ENCODE measurements at places on chromosomes 16 and 17.

GRCh38 chr17:58383892-58384462 is 32.0 kb upstream of the SUPT4H1 start:
- no peak for DNase-seq

DNA sequence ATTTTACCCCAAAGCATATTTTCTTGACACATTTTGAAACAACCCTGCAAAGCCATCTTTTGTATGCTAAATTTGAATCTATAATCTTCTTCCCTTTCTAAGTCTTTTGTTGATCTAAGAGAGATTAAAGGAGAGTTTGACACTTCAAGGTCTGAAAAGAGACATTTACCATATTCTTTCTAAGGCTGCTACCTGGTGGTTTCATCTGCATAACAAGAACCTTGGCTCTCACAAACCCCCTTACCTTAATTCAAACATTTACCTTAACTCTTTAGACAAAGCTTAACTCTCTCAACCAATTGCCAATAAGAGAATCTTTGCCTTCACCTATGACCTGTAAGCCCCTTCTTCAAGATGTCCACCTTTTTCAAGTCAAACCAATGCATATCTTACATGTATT is 1143.6 kb downstream of the CDH11 start:
- no peak for DNase-seq

DNA sequence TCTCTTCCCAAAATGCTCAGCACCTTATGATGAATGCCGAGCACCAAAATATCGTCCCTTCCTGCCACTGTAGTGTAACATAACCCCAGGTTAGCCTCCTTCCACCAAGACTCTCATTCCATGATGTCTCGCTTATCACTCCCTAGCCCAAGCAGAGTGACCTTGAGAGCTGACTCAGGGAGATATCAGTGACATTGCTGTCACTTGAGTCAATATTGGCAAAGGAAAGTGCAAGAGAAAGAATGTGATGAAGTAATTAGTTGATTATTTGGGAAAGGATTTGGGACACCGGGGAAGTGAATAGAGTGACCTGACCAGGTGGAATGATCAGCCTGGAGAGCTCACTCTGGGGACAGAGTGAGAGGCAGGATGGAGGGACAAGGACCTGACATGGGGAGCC is 2.6 kb upstream of the ANKFN1 start:
- no peak for DNase-seq

DNA sequence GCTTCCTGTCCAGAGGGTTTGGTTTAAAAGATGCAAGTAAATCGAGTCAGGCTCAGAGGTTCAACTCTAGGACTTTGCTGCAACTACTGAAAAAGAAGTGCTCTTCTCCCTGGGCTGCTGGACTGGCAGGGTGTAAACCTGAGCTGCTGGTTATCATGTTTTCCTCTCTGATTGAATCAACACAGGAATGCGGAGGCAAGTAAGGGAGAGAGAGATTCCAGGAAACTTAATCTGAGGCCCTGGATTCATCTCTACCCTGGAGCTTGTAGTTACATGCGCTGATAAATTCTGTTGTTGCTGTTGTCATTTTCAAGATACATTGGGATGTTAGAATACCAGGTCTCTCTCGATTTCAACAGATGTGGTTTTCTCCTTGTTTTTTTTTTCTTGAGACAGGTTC is 8.2 kb upstream of the HS3ST3A1 start:
- no peak for DNase-seq

- DNase-seq = peak; percentile 91
Observed at GRCh38 chr16:2603165-2604015, 65.6 kb downstream of the PDPK1 start.

DNA sequence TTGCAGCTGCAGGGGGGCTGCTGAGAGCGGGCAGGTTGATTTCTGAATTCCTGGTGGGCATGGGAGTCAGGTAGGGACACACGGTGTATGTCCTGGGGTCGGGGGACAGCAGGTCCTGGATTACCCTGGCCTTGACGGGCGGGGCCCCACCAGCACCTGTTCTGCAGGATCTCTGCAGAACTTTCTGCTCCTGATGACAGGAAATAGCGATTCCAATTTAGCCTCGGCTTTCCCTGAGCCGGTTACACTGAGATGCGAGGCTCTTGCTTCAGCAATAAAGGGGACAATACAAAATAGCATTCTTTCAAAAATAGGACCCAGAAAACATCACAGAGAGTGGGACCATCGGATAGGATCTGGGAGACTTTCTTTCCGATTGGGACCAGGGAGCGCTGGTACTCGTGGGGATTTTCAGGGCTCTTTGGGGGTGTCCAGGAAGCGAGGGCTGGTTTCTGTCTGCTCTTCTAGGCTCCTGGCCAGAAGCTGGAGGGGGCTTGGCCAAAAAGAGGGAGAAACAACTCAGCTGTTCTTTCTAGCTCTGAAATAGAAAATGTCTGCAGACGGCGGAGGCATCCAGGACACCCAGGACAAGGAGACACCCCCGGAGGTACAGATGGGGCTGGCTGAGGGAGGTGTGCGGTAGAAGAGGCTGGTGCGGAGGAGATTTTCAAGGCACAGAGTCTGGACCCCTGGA is 642 bp downstream of the ZNF205 start:
- no peak for DNase-seq

DNA sequence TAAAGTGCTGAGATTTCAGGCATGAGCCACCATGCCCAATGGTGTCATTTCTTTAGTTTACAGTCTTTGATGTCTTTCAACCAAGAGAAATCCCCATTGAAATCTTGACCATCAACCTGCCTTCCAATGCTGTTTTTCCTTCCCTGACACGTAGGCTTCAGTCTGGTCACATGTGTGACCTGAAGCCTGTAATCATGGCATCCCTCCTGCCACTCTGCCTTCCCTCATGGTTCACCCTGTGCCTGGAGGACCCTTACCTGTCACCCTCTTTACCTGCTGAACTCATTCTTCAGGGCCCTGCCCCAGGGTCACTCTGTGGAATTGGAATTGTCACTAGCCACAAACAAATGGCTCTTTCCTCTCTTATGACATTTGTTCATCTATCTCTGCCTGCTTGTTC is 18.1 kb upstream of the ARHGAP23 start:
- no peak for DNase-seq

GRCh38 chr16:11677451-11677951 is 9.2 kb downstream of the SNN start:
- no peak for DNase-seq

DNA sequence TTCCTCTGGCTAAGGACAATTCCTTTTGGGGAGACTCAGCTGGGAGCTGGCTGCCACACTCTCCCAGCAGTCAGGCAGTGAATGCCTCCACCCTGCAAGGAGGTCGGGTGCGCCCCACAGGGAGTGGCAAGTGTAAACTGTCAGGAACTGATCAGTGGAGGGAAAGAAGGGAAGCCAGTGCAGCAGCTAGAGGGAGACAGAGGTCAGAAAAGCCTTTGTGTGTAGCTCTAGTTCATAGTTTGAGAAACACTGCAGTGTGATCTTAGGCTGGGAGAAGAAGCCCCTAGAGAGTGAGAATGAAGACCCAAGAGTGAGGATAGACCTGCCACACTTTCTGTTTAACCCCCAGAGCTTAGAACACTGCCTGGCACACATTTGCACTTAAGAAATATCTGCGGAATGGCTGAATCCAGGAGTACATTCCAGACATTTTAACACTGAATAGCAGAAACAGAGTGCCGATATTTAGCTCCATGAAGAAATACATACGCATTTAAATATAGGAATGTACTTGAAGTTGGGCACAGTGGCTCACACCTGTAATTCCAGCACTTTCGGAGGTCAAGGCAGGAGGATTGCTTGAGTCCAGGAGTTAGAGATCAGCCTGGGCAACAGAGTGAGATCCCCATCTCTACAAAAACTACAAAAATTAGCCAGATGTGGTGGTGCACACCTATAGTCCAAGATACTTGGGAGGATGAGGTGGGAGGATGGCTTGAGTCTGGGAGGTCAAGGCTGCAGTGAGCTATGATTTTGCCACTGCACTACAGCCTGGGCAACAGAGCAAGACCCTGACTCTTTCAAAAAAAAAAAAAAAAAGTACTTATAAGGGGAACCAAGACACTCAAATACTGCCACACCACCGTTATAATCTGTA is 11.1 kb upstream of the SLC5A11 start:
- no peak for DNase-seq

DNA sequence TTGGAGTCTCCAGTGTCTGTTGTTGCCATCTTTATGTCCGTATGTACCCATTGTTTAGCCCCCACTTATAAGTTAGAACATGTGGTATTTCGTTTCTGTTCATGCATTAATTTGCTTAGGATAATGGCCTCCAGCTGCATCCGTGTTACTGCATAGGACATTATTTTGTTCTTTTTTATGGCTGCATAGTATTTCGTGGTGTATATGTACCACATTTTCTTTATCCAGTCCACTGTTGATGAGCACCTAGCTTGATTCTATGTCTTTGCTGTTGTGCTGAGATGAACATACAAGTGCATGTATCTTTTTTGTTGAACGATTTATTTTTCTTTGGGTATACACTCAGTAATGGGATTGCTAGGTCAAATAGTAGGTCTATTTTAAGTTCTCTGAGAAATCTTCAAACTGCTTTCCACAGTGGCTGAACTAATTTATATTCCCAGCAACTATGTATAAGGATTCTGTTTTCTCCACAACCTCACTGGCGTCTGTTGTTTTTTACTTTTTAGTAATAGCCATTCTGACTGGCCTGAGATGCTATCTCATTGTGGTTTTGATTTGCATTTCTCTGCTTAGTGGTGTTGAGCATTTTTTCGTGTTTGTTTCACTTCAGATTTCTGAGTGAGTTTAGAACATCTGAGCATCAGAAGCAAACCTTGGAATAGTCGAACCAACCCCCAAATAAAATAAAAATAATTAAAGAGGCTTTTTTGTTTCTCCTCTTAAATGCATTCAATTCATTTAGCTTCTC is 304.7 kb downstream of the ZFHX3 start:
- no peak for DNase-seq

- DNase-seq = no peak
Observed at GRCh38 chr16:85959686-85960085, 60.7 kb downstream of the IRF8 start.

DNA sequence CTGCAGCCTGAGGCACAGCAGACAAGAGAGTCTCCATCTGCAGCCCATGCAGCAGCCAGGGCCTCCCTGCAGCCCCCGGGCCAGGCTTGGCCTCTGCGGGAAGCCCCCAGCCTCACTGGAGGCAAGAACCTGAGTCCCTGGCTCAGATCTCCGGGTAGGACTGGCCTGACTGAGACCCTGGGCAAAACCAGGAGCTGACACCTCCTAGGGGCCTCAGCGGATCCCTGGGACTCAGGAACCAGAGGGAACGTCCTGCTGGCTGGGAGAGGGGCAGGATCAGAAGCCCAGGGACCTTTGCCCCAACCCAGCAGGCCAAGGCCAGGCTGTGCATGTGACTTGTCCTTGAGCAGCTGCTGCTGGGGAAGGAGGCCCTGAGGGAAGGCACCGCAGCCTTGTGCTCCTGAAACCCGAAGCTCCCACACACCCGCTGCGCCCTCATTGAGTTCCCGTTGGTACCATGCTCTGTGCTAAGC is 1.7 kb upstream of the PRSS21 start:
- no peak for DNase-seq
